Cortex of kidney (tissue), 1 donor: ENCODE measurements at places on chromosomes 5 and 9.

DNA sequence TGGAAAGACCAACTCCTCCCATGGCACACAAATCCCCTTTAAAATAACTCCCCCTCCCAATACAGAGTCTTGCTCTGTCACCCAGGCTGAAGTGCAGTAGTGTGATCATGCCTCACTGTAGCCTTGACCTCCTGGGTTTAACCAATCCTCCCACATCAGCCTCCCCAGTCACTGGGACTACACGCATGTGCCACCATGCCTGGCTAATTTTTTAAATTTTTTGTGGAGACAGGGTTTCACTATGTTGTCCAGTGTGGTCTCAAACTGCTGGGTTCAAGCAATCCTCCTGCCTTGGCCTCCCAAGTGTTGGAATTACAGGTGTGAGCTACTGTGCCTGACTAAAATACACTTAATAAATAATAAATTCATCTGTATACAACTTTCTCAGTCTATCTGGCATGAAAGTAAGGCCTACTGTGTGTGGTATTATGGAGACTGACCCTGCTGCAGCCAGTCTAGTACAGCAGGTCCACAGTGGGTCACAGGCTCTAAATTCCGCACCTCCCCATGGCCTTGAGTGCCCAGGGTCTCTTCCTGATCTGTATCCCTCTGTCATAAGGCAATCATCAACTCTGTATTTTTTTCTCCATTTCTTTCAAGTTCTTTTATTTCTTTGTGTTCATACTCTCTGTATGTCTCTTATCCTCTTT is 169.4 kb downstream of the MAPKAP1 start:
- no peak for DNase-seq

DNA sequence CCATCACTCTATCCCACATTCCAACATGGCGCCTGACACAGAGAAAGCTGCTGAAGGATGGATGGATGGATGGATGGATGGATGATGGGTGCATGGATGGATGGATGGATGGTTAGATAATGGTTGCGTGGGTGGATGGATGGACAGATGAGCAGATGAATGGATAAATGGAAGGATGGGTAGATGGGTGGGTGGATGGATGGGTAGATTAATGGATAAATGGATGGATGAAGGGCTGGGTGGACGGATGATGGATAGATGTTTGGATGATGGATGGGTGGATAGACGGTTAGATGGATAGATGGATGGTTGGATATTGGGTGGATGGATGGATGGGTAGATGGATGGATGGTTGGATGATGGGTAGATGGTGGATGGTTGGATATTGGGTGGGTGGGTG is 4.5 kb downstream of the LCN12 start:
- DNase-seq = no peak

- DNase-seq = no peak
These were observed 3.0 kb upstream of the RASGRF2 start for GRCh38 chr5:80957031-80957761.

GRCh38 chr5:143314659-143315058 is 88.8 kb downstream of the NR3C1 start:
- DNase-seq = no peak

DNA sequence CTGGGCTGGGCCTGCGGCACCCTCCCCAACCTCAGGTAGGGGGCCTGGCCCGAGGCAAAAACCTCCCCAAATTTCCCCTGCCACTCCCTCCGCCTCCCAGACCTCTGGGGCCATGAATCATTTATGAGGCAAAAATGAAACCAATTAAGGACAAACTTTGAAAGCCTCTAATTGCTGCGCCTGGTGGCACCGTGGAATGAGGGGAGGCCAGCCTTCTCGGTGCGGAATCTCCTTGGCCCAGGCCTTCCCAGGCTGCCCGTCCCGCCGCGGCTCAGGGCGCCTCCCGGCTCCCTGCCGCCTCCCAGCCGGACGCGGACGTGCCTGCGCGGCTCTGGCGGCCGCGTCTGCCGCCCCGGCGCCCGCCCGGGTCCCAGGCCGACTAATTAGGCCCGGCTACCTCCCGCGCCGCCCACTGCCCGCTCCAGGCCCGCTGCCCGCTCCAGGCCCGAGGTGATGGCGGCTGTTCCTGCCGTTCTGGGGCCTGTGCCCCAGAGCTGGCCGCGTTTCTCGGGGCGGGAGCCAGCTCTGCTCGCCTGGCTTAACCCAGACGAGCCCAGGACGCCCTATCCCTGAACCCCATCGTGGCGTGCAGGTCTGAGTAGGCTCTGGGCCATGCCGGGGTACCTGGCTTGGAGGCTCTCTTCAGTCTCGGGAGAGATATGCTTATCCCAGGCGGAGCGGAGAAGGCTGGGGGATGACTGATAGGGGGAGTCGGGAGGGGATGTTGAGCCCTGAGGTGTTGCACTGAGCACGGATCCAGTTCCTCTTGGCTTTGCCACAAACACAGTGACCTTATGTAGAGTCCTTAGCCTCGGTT is 20.1 kb downstream of the CXXC5 start:
- DNase-seq = no peak

- no peak for DNase-seq
These were observed 222.6 kb downstream of the NPR3 start for GRCh38 chr5:32933692-32934091.

- DNase-seq = no peak
These were observed 37.8 kb upstream of the FUBP3 start for GRCh38 chr9:130541533-130541932.

GRCh38 chr9:69546265-69546664 is 125.9 kb downstream of the APBA1 start:
- no peak for DNase-seq

- DNase-seq = no peak
These were observed 395.9 kb upstream of the CDH9 start for GRCh38 chr5:27434335-27434734.

GRCh38 chr5:158086856-158087255 is 227.9 kb upstream of the CLINT1 start:
- DNase-seq = no peak

DNA sequence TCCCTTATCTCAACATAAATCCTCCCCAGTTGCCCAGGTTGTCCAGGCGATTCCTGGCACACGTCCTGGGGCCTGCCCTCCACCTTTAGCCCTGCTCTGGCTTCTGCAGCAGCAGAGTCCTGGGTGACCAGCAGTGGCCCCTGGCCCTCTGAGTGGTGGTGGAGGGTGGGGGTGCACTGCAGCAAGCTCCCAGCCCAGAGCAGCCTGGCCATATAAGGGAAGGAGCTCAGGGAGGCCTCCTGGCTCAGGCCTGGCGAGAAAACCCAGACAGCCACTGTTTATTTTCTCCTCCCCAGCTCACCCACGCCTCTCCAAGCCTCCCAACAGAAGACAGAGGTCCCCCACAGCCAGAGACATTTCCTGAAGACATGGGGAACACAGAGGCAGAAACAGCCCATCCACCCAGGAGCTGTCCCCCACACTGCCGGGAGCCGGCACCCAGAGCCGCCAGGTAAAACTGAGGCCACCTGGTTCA is 44.7 kb upstream of the IL17B start:
- DNase-seq = no peak

DNA sequence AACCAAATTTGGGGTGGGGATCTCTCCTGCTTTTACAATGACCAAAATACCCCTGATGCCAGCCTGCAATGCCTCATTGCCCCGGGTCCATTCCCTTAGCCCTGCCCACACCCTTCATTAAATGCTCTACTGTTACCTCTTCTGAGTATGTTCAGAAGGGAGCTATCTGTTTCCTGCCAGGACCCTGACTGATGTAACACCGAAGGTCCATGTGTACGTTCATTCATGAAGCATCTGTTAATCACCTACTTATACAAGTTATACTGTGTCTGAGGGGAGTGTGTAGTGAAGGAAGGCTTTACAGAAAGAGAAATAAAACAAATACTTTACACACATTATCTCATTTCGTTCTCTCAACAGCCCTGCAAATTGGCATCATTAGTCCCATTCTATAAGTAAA is 51.9 kb downstream of the ASTN2 start:
- DNase-seq = no peak

GRCh38 chr5:92836855-92837755 is 743.9 kb downstream of the NR2F1-AS1 start:
- no peak for DNase-seq

- no peak for DNase-seq
These were observed 22.4 kb upstream of the FCN2 start for GRCh38 chr9:134858051-134858841.

DNA sequence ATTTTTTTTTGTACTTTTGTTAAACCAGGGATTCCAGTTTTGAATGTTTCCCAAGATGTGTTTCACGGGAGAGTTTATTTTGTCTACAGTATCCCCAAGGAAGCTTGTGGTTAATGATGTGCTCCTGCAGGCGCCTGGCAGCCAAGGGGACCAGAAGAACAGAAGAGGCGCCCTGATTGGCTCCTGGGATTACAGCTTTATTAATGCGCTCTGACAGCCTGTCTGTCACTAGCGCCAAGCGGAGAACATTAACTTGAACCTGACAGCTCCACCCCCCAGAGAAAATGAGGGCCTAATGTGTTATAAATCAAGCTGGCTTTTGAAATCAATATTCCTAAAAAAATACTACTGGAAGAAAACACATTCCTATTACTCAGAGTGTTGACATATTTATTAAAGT is 5.0 kb upstream of the FBXL7 start:
- DNase-seq = no peak
